Smooth muscle cell of the coronary artery (primary cell): ENCODE measurements at places on chromosomes 1 and 21. TPM values are rescaled to one million over a fixed set of nuclear protein-coding genes. Genes with fewer than 3 reads are reported as not detected.

The FCGR1A gene
- 0.08 TPM in 1 of 2 replicates, not detected in the other for total RNA-seq

The SPRR3 gene
- not detected in 2 replicates for total RNA-seq

The DCST1 gene
- not detected in 2 replicates for total RNA-seq

The FMO3 gene
- total RNA-seq = 0.47 and 3.1 TPM in 2 replicates

The VCAM1 gene
- 6.6 and 31.3 TPM in 2 replicates for total RNA-seq

The EPB41 gene
- total RNA-seq = 8.6 and 21.2 TPM in 2 replicates

The OR4F29 gene
- 0.23 TPM in 1 of 2 replicates, not detected in the other for total RNA-seq

The OR2L2 gene
- total RNA-seq = not detected in 2 replicates

The SLC44A3 gene
- total RNA-seq = 0.23 and 6.1 TPM in 2 replicates

The F5 gene
- total RNA-seq = under 0.01 TPM in 1 of 2 replicates, not detected in the other

The SPRR4 gene
- total RNA-seq = not detected in 2 replicates

The MAST2 gene
- total RNA-seq = 11.4 and 14.0 TPM in 2 replicates

The KRTAP11-1 gene
- total RNA-seq = not detected in 2 replicates

The LUZP1 gene
- 8.1 and 26.9 TPM in 2 replicates for total RNA-seq

The BNIPL gene
- 0.08 and 0.70 TPM in 2 replicates for total RNA-seq

The PPCS gene
- 10.6 and 22.7 TPM in 2 replicates for total RNA-seq

The TEX38 gene
- total RNA-seq = not detected in 2 replicates

The CFAP141 gene
- not detected in 2 replicates for total RNA-seq

The SELP gene
- 1.7 TPM in 1 of 2 replicates, not detected in the other for total RNA-seq

The NR0B2 gene
- total RNA-seq = not detected in 2 replicates

The AMIGO1 gene
- 0.15 and 2.1 TPM in 2 replicates for total RNA-seq

The KMO gene
- not detected in 2 replicates for total RNA-seq

The PCP4 gene
- total RNA-seq = not detected in 2 replicates

The PLA2G4A gene
- 17.4 and 30.7 TPM in 2 replicates for total RNA-seq

The CCDC190 gene
- total RNA-seq = 1.5 TPM in 1 of 2 replicates, not detected in the other

The CCDC181 gene
- 0.38 TPM in 1 of 2 replicates, not detected in the other for total RNA-seq

The HRNR gene
- total RNA-seq = not detected in 2 replicates

The SDE2 gene
- 11.2 and 22.8 TPM in 2 replicates for total RNA-seq

The IPO13 gene
- total RNA-seq = 15.7 and 15.8 TPM in 2 replicates

The CYP4X1 gene
- 0.12 and 0.23 TPM in 2 replicates for total RNA-seq

The TSPAN1 gene
- 0.35 and 0.68 TPM in 2 replicates for total RNA-seq

The SYCP1 gene
- total RNA-seq = not detected in 2 replicates

The TRPM2 gene
- under 0.01 TPM in 1 of 2 replicates, not detected in the other for total RNA-seq

The PTGFR gene
- 7.8 and 58.9 TPM in 2 replicates for total RNA-seq

The SMPDL3B gene
- 0.08 and 0.12 TPM in 2 replicates for total RNA-seq
